ENCODE measurements at places on chromosomes 5 and 9. TPM values are rescaled to one million over a fixed set of nuclear protein-coding genes. Genes with fewer than 3 reads are reported as not detected.

DNA sequence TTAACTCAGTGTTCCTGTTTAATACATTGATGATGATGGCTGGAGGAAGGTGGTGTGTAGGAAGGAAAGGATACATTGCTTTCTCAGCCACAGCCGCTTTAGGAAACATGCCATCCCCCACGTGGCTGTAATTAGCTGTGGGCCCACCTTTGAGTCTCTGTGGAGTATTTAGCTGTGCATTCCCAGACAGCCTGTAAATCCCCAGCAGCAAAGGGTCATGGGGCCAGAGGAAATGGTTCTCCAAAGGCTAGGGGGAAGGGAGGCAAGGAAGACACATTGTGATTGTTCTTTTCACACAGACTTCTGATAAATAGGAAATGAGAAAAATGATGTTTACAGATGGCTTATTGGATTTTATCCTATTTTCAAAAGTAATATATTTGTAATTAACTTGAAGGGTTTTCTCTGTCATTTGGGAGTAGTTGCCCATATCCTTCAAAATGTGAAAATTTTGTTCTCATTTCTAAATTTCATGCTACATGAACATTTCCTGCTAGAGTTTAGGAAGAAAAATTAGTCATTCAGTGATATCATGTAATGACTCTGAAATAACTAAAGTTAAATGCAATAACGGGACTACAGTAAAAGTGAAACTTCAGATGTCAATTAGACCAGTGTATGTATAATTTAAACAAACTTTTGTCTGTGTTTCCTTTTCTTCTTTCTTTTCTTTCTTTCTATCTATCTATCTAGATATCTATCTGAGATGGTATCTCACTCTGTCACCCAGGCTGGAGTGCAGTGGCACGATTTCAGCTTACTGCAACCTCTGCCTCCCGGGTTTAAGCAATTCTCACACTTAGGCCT lies 24.3 kb upstream of the F2R start:
- no peak for DNase-seq

DNA sequence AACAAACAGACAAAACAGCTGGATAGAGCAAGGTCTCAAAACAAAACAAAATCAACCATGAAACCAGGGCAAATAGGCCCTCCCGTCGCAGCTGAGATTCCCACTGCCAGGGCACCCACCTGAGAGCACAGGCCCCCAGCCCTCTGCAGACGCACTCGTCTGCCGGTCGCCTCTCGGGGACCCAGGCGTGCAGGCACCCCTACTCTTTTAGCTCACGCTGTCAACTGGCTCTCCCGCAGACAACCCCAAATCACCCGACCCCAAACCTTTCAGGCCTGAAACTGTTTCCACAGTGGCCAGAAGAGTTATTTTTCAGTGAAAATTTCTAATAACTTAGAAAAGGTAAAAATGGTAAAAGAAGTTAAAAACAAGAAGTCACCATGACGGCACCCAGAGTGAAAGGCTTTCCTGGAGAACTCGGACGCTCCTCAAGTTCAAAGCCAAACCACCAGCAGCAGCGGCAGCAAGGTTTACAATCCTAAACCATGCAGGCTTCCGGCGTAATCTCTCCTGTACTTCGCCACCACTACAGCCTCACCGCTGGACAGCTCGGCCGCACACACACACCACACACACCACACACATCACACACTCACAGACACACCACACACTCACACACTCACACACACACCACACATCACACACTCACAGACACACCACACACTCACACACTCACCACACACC lies 1.9 kb upstream of the UBE2QL1 start:
- no peak for DNase-seq

DNA sequence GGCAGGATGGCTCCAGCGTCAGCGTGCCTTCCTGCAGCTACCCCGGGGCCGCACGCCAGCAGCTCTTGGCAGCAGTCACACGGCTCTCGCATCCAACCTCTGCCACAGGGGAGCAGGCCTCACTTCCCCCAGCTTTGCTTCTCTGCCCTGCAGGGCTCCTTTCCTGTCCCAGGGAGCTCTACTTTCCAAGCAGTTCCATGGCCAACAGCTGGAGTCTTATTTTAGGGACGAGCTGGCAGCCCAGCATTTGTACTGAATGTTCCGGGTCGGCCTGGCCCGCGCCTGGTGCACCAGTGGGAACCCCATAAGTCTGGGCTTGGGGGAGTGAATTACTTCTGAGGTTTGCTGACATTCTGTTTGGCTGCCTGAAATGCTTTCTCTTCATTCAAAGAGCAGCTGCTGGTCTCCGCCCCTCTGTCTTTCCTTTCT lies 34.6 kb downstream of the GADD45G start:
- peak; percentile 64 for DNase-seq

- DNase-seq, result no peak
Observed at GRCh38 chr5:174877987-174878386, 153.6 kb downstream of the MSX2 start.

Gene IFNA13
- total RNA-seq, result 0.25 TPM

Gene CEP78
- 15.8 TPM for total RNA-seq

DNA sequence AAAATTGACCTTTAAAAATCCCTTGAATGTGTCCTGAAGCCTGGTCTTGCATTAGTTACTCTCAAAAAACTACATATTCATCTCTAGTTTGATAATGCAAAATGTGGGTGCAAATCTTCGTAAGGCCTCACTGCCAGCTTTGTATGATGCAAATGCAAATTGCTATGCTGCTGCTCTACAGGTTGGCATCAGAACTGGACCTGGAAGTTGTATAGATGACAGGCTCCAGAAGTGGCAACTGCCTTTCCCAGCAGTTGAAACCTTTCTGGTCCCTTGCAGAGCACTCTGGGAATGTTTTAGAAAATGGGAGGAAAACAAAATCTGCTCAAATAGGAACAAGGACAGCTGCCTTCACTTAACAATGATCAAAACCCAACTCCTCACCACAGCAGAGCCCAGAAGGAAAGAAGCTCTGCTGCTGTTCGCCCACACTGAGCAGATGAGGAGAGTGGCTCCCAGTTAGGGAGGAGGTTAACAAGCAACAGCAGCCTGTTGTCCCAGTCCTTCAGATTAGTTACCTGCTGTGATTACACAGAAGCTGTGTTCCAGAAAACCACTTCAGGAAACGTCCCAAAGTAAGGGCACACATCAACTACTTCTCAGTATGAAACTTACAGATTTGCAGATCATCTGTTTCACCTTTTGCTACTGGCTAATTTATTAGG lies 93.5 kb downstream of the PLPP1 start:
- DNase-seq, result no peak
